Prostate gland (tissue), 2 donors: ENCODE measurements at places on chromosomes 7 and 10. TPM values are rescaled to one million over a fixed set of nuclear protein-coding genes. Genes with fewer than 3 reads are reported as not detected.

Gene MYH16
- total RNA-seq = not detected

Gene NODAL
- total RNA-seq = not detected

Gene SPDYE1
- total RNA-seq = not detected

Gene ANAPC16
- 123 TPM for total RNA-seq

Gene CNPY1
- total RNA-seq = not detected

GRCh38 chr7:3691478-3692158 lies 390.6 kb downstream of the SDK1 start:
- DNase-seq = no peak
- no peaks in the 10 kb centered on the region for H3K36me3 ChIP-seq
- no peak overlapping the region for H3K27ac ChIP-seq
- H3K4me3 ChIP-seq = no peak overlapping the region

DNA sequence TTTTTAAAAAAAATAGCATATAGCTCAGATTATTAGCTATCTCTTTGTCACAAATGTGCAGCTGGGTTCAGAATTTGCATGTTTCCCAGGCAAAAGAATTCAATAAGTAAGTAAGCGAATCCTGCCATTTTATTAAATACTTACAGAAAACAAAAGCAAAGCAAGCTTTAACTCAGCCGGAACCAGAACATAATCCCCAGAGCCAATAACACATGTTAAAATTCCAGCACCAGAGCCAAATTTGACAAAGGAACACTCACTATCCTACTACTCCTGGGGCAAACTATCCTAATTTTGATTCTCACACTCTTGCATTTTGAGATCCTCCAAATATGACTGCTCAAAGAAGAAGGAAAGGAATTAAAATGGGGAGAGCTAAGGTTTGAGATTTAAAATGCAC lies 32.6 kb downstream of the LRRTM3 start:
- H3K27ac ChIP-seq = no peak overlapping the region
- no peaks in the 10 kb centered on the region for H3K36me3 ChIP-seq
- H3K4me3 ChIP-seq = no peak overlapping the region
- DNase-seq = no peak

DNA sequence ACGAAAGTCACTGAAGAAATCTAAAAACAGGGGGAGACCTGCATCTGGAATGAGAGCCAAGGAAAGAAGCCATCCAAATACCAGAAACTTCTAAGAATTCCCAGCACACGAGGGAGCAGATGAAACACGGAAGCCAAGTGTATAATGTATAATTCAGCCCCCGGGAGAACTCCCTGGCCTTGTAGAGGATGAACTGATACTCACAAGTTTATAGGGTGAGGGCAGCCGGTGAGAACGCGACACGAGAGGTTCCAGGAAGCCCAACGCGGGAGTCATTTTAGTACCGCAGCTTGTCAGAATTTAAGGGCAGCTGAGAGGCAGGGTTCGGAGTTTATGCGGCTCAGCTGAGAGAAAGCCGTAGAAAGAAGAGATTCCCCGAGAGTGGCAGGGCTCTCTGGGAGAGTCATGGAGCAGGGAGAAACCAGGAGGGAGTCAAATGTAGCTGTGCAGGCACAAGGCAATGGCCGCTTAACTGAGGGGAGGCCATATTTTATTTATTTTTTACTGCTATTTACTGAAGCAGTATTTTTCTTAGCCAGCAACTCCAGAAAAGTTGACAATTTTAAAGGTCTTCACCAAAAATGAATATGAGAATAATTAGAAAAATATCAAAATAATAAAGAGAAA lies 164.0 kb downstream of the NPSR1 start:
- no peaks in the 10 kb centered on the region for H3K4me1 ChIP-seq
- no peak overlapping the region for H3K4me3 ChIP-seq
- no peaks in the 10 kb centered on the region for H3K36me3 ChIP-seq
- DNase-seq = no peak

- no peak overlapping the region for H3K27ac ChIP-seq
- no peaks in the 10 kb centered on the region for H3K36me3 ChIP-seq
- H3K27me3 ChIP-seq = no peaks in the 10 kb centered on the region
Observed at GRCh38 chr10:36766940-36767339, 358.5 kb upstream of the ANKRD30A start.

DNA sequence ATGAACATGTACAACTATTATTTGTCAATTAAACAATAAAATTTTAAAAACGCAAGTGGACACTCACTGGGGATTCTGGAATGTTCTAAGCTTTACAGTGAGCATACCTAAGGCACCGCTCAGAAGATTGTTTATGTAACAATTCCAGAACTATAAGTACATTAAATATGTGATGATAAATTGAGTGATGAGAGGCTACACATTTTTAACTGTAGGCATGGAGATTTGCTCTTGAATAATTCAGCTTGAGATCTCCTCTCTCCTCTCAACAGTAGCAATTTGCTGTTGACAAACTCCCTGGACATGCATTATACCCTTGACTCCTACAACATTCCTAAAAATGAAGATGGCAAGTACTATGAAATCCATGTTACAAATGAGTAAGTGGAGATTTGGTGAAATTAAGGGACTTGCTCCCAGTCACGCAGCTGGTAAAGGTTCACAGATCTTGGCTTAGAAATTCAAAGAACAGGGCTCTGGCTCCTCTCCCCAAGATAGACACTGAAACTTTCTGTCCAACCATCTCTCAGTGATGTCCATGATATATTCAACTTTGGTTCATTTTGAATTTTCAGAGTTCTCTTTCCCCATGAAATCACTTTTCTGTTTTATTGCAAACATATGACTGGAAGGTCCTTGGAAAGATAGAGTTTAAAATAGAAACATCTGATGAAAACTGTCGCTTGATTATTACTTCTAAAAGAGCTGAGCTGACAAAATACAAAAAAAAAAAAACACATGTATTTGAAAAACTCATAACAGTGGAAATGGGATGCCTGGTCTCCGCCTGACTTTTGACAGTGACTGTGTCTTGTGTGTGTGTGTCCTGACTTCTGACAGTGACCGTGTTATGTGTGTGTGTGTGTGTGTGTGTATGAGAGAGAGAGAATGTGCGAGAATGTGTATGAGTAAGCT lies 488.3 kb downstream of the TNS3 start:
- H3K36me3 ChIP-seq = no peaks in the 10 kb centered on the region
- no peak overlapping the region for H3K27ac ChIP-seq
- H3K4me3 ChIP-seq = no peak overlapping the region
- DNase-seq = no peak

GRCh38 chr10:103929381-103929921 lies 11.5 kb upstream of the STN1 start:
- H3K27me3 ChIP-seq = no peaks in the 10 kb centered on the region
- no peak for DNase-seq

DNA sequence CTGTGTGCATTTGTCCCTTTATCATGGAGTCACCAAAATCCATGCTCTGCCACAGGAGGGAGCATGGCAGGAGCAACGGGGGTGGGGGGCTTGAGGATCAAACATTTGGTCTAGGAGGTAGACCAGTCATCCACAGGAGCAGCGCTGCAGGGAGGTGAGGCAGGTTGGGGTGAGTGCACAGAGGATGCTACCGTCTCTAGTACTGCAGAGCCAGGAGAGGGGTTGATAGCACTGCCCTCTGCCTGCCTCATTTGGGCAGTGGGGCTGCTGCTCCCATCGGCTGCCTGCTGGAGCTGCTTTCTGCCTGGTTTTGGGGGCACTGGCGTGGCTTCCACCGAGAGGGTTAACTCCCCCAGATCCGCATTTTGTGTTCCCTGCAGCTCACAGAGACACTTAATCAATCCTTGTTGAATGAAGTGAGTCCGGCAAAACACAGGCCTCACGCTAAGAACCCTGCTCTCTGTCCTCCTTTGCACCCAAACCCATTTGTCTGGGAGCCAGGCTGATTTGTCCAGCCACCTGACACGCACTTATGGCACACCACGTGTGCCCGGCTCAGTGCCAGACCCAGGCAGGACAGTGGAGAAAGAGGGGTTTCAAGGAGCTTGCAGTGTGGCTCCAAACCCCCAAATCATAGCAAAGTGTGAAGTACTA lies 527.1 kb upstream of the FOXK1 start:
- H3K27me3 ChIP-seq = no peaks in the 10 kb centered on the region
- no peak for DNase-seq
- no peaks in the 10 kb centered on the region for H3K4me1 ChIP-seq
- no peak overlapping the region for H3K27ac ChIP-seq
- H3K4me3 ChIP-seq = no peak overlapping the region
- no peaks in the 10 kb centered on the region for H3K36me3 ChIP-seq

GRCh38 chr10:119283818-119284217 lies 76.4 kb downstream of the GRK5 start:
- peaks cover 6% of the 10 kb centered on the region for H3K4me1 ChIP-seq
- no peak overlapping the region for H3K4me3 ChIP-seq
- H3K27ac ChIP-seq = peak overlapping the region; percentile 41
- H3K36me3 ChIP-seq = no peaks in the 10 kb centered on the region

- no peaks in the 10 kb centered on the region for H3K36me3 ChIP-seq
- H3K4me3 ChIP-seq = no peak overlapping the region
- H3K27ac ChIP-seq = no peak overlapping the region
- no peak for DNase-seq
Observed at GRCh38 chr7:155702616-155703015, 58.2 kb downstream of the RBM33 start.
